ENCODE measurements at places on chromosomes 4 and X.

- DNase-seq: no peak
- H3K4me1 ChIP-seq: peaks cover 3% of the 10 kb centered on the region
- H3K27me3 ChIP-seq: no peaks in the 10 kb centered on the region
- H3K4me3 ChIP-seq: no peak overlapping the region
- no peaks in the 10 kb centered on the region for H3K36me3 ChIP-seq
- H3K27ac ChIP-seq: no peak overlapping the region
Measured at GRCh38 chrX:115894087-115894486, 276.5 kb upstream of the AGTR2 start.

DNA sequence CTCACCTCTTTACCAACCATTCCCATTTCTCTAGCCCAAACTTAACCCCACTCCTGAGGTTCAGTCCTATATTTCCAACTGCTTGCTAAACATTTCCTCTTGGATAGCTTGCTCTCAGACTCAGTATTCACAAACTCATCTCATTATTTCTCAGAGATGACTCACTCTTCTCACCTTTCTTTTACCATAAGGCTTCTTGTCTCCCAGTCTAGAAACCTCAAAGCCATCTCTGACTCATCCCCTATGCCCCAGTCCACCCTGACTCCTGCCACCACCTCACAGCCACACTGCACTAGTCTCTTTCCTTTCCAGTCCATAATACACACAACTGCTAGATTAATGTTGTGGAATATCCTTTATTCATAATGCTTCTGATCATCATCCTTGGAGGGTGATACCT is 4.8 kb downstream of the FRMPD3 start:
- no peaks in the 10 kb centered on the region for H3K36me3 ChIP-seq
- H3K27me3 ChIP-seq: no peaks in the 10 kb centered on the region
- DNase-seq: no peak
- H3K4me1 ChIP-seq: no peaks in the 10 kb centered on the region

GRCh38 chr4:124768596-124769365 is 56.2 kb upstream of the ANKRD50 start:
- no peak for DNase-seq
- no peaks in the 10 kb centered on the region for H3K36me3 ChIP-seq
- no peak overlapping the region for H3K4me3 ChIP-seq
- H3K27ac ChIP-seq: no peak overlapping the region
- no peaks in the 10 kb centered on the region for H3K4me1 ChIP-seq

GRCh38 chr4:40405193-40405592 is 70.1 kb downstream of the CHRNA9 start:
- H3K27ac ChIP-seq: no peak overlapping the region
- DNase-seq: no peak
- H3K36me3 ChIP-seq: no peaks in the 10 kb centered on the region
- no peaks in the 10 kb centered on the region for H3K27me3 ChIP-seq

DNA sequence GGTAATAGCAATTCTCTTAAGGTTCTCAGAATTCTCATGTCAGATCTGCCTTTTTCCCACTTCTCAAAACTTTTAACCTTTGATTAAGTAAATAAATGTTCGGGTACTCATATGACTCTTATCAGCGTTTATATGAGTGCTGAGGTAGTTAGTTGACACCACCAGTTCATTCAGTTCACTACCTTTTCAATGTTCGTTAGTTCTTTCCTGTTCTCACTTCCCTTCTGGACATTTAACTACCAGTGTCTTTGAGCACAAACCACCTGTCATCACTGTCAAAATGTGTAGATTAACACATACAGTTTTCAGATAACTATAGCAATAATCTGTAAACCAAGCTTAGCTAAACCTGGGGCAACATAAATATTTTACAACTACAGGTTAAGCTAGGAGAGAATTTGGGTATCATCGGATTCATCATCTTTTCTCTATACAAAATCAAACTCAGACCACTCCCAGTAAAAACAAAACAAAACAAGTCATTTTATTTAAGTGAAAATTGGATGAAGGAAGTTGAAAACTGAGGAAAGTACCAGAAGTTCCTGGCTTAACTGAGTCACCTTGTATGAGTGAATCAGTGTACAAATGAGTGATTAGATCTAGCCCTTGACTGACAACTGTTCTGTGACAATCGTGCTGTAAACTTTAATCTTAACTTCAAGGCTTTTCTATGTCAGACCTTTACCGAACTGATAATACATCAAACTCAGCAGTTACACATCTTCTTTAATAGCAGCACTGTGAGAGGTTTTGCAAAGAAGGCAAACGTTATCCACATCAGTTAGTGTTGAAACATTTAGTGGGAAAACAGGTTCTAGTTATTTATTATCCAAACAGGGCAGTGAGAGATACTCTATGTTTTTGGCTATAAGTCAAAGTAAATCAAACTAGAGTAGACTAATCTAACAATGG is 41.9 kb downstream of the ARHGEF38 start:
- H3K36me3 ChIP-seq: no peaks in the 10 kb centered on the region
- no peak overlapping the region for H3K27ac ChIP-seq
- no peak overlapping the region for H3K4me3 ChIP-seq

- no peak for DNase-seq
- no peaks in the 10 kb centered on the region for H3K36me3 ChIP-seq
- no peak overlapping the region for H3K27ac ChIP-seq
- H3K4me1 ChIP-seq: no peaks in the 10 kb centered on the region
- H3K4me3 ChIP-seq: no peak overlapping the region
- no peaks in the 10 kb centered on the region for H3K27me3 ChIP-seq
Measured at GRCh38 chr4:15899511-15899910, 39.0 kb downstream of the FGFBP1 start.

- H3K4me1 ChIP-seq: no peaks in the 10 kb centered on the region
- H3K27ac ChIP-seq: no peak overlapping the region
- no peak for DNase-seq
- H3K4me3 ChIP-seq: no peak overlapping the region
- no peaks in the 10 kb centered on the region for H3K36me3 ChIP-seq
Measured at GRCh38 chr4:87465739-87466366, 43.5 kb downstream of the NUDT9 start.

- no peak overlapping the region for H3K27ac ChIP-seq
- no peaks in the 10 kb centered on the region for H3K4me1 ChIP-seq
- H3K27me3 ChIP-seq: no peaks in the 10 kb centered on the region
- no peaks in the 10 kb centered on the region for H3K36me3 ChIP-seq
- no peak overlapping the region for H3K4me3 ChIP-seq
Measured at GRCh38 chr4:173135241-173135847, 33.3 kb upstream of the GALNT7 start.

DNA sequence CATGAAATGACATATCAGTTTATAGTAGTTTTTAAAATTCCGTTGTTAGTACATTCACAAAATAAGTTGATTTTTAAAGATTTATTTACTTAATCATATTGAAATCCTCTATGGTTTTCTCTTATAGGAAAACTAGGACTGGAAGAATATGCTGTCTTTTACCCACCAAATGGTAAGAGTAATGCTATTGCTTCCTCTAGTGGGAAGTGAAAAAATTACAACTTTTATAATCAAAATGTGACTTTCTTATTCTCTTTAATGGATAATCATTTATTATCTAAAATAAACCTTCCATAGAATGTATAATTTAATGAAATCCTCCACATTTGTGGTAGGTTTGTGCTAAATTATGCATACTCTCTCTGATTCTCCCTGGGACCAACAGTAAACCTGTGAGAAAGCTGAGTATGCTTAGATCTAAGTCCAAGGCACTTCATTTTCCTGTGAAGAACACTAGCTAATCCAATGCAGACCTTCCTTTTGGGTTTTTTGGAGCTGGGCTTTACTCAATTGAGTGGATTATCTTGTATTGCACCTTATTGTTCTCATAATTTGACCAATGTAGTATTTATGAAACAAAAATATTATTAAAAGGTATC is 136.2 kb downstream of the TBC1D19 start:
- H3K27me3 ChIP-seq: no peaks in the 10 kb centered on the region
- no peaks in the 10 kb centered on the region for H3K4me1 ChIP-seq
- no peak overlapping the region for H3K27ac ChIP-seq
- no peak overlapping the region for H3K4me3 ChIP-seq
- DNase-seq: no peak
- no peaks in the 10 kb centered on the region for H3K36me3 ChIP-seq

GRCh38 chr4:121554382-121554781 is 142.4 kb downstream of the ANXA5 start:
- no peaks in the 10 kb centered on the region for H3K36me3 ChIP-seq
- no peaks in the 10 kb centered on the region for H3K27me3 ChIP-seq
- no peak overlapping the region for H3K27ac ChIP-seq

DNA sequence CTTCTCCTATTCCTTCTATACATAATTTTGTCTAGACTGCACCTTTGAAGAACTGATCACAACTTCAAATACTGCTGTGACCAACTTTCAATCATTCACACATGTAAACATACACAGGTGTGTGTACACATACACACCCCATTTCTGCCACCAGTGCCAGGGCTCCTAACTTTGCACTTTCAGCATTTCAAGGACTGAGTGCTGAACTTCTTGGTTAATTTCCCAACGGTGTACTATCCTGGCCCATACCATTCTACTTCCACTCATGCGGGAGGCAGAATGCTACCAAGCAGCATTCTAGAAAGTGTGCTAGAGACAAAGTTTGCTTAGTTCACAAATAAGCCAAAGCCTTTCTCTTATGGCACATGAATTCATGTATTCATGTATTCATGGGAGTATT is 51.2 kb downstream of the RPGR start:
- H3K36me3 ChIP-seq: no peaks in the 10 kb centered on the region
- H3K27me3 ChIP-seq: no peaks in the 10 kb centered on the region
- H3K27ac ChIP-seq: no peak overlapping the region
- no peak for DNase-seq
- H3K4me3 ChIP-seq: no peak overlapping the region
- no peaks in the 10 kb centered on the region for H3K4me1 ChIP-seq

DNA sequence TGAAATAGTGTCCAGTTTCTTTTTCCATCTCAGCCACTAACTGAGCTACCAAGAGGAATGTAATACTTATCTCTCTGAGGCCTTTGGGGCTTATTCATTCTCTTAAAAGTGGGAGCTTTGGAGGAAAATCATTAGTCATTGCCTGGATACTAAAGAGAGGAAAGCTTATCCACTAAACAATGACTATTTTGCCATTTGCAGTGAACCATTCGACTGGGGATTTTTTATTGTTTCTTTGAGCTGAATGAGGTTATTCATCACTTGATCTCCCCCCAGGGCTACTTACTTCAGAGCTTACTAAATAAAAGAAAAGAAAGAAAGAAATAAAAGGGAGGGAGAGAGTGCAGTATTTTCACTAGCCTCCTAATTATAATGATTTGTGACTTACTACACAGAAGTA is 1329.5 kb upstream of the TENM3 start:
- no peaks in the 10 kb centered on the region for H3K4me1 ChIP-seq
- H3K27me3 ChIP-seq: no peaks in the 10 kb centered on the region
- no peak for DNase-seq
- no peak overlapping the region for H3K4me3 ChIP-seq
- H3K27ac ChIP-seq: no peak overlapping the region
- no peaks in the 10 kb centered on the region for H3K36me3 ChIP-seq

GRCh38 chr4:96003951-96004740 is 164.3 kb downstream of the PDHA2 start:
- no peak for DNase-seq
- H3K27ac ChIP-seq: no peak overlapping the region
- H3K27me3 ChIP-seq: no peaks in the 10 kb centered on the region
- H3K4me3 ChIP-seq: no peak overlapping the region

- no peak overlapping the region for H3K27ac ChIP-seq
- no peaks in the 10 kb centered on the region for H3K4me1 ChIP-seq
- no peak overlapping the region for H3K4me3 ChIP-seq
- H3K36me3 ChIP-seq: no peaks in the 10 kb centered on the region
Measured at GRCh38 chr4:180219080-180219479, 2024.1 kb upstream of the TENM3 start.

GRCh38 chrX:48918643-48919340 is at the start of gene PIM2:
TSS of gene PIM2 (minus strand) at chrX:48919024. CDS start at chrX:48918834, 190 bp downstream.
- H3K27ac ChIP-seq: peak within 1 kb of the TSS; percentile 97
- peak within 1 kb of the TSS; percentile 79 for H3K4me3 ChIP-seq
- peaks cover 42% of the 10 kb centered on the region for H3K4me1 ChIP-seq
- no peaks in the 10 kb centered on the region for H3K27me3 ChIP-seq
- H3K36me3 ChIP-seq: peaks cover 37% of the 10 kb centered on the region

DNA sequence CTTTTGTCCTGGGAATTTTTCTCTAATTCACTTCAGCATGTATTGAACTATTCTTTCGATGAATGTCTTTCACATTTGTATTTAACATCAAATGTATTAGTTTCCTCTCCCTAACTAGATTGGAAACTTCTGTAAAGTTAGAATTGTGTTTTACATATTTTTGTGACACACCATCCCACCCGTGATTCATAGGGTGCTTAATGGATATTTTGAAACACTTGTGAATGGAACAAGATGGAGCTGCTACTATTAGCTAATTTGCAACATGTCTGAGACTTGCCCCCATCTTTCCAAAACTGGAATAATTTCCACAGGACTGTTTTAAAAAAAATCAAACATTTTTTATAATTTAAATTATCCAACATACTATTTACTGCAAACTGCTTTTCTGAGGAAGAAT is 30.2 kb upstream of the GNPDA2 start:
- no peak for DNase-seq
- H3K36me3 ChIP-seq: no peaks in the 10 kb centered on the region
- H3K27ac ChIP-seq: no peak overlapping the region
- no peak overlapping the region for H3K4me3 ChIP-seq
- no peaks in the 10 kb centered on the region for H3K4me1 ChIP-seq
- no peaks in the 10 kb centered on the region for H3K27me3 ChIP-seq

GRCh38 chrX:111555406-111555958 is 44.0 kb downstream of the SERTM2 start:
- no peaks in the 10 kb centered on the region for H3K27me3 ChIP-seq
- no peaks in the 10 kb centered on the region for H3K4me1 ChIP-seq
- H3K27ac ChIP-seq: no peak overlapping the region

- H3K27me3 ChIP-seq: no peaks in the 10 kb centered on the region
- H3K36me3 ChIP-seq: no peaks in the 10 kb centered on the region
Measured at GRCh38 chr4:164924670-164925238, 47.8 kb downstream of the APELA start.

DNA sequence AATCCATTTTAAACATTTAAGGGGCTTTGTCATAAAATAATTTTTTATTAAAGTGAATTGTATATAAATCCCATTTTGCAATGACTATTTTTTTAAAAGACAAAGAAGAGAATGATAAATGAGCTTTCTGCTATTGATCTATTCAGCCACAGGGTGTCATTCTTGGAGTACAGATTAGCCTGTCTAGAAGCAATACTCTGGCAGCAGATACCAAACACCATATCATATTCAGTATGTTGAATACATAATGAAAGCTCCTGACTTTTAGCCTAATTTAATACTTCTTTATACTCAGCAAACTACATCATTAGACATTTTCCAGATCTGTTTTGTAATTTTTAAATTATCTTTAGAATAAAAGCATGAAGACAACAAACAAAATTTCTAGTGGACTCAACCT is 496.3 kb downstream of the PDGFC start:
- DNase-seq: no peak
- H3K4me3 ChIP-seq: no peak overlapping the region
- H3K27me3 ChIP-seq: no peaks in the 10 kb centered on the region
- no peaks in the 10 kb centered on the region for H3K4me1 ChIP-seq
- H3K27ac ChIP-seq: no peak overlapping the region

DNA sequence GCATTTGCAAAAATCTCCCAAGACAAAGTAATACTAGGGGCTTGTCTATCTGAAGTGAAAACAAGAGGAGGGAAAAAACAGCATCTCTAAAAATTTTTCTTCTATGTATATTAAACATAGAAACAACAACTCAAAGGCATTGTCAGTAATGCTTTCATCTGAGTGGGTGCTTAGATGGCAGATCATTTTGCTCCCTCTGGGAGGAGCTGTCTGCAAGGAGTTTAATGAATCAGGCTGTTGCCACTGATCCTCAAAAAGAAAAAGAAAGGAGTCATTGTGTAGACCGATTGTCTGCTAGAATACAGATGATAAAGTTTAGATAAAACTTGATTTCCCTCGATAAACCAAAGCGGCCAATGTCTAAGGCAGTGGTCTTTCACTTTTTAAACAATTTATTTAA is 49.7 kb upstream of the KLHL8 start:
- DNase-seq: no peak
- no peaks in the 10 kb centered on the region for H3K27me3 ChIP-seq
- H3K27ac ChIP-seq: no peak overlapping the region
- H3K4me3 ChIP-seq: no peak overlapping the region
